ENCODE measurements at places on chromosomes 13 and 19. TPM values are rescaled to one million over a fixed set of nuclear protein-coding genes. Genes with fewer than 3 reads are reported as not detected.

LMO7 gene
- total RNA-seq: 68.1 TPM

DNA sequence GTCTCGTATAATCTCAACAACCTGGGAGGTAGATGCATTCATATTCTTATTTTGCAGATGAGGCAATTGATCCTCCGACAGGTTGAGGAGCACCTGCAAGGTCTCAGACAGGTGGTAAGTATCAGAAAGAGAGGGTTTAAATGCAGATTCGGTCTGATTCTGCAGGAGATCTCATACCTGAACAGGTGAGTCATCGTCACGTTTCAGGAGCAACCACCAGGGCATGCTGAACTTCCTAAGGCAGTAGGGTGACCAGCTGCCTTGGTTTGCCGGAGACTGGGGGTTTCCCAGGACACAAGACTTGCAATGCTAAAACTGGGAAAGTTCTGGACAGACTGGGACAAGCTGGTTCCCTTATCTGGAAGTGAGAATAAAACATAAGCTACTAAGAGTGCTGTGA, 68.8 kb upstream of the TSHZ3 start:
- H3K27ac ChIP-seq: no peak overlapping the region
- no peak overlapping the region for H3K4me3 ChIP-seq
- H3K27me3 ChIP-seq: no peaks in the 10 kb centered on the region
- no peak for DNase-seq

DNA sequence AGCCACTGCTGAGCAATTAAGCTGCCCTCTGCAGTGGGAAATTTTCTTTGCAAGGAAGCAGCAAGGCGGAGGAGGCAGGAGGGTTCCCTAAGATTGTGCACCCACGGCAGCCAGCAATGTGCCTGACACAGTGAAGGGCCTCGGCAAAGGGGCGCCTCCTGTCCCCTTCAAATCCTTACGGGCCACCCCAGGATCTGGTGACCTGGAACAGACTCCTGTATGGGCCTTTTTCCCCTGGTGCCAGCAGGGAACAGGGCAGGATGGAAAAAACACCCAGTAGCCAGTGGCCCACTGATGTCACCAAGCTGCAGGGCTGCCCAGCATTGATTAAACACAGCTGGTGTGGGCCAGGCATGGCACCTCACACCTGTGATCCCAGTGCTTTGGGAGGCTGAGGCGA, 86.7 kb downstream of the GNG7 start:
- no peak overlapping the region for H3K27ac ChIP-seq
- H3K36me3 ChIP-seq: no peaks in the 10 kb centered on the region
- H3K4me3 ChIP-seq: no peak overlapping the region
- H3K4me1 ChIP-seq: peaks cover 42% of the 10 kb centered on the region
- no peaks in the 10 kb centered on the region for H3K27me3 ChIP-seq

DNA sequence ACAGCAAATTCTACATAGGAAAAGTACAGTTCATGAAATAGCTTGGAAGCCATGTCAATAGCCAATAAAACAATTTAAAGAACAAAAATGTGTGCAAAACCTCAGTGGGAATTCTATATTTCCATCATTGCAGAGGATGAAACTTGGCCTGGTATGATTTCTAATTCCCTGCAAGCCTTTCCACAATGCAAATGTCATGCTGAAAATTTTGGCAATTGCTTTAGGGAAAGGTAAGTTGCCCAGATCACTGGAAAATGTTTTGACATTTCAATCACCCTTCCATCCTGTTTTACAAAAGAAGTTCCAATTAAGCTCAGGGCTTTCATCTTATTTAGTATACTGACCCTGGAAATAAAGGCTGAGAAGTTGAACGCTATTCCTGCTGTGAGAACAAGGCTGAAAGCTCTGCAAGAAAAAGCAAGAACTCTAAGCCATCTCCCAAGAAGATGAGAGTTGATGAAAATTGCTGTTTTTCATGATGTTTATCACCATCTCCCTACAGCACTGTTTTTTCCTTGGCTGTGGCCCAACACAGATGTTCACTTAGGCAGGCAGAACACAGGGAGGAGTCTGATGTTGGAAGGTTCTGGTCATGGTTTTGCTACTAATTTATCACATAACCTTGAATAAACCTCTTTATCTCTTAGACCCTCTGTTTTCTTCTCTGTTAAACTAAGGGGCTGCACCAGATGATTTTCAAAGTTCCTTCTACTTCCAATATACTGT, 263.7 kb downstream of the KCTD12 start:
- no peak for DNase-seq
- H3K27me3 ChIP-seq: no peaks in the 10 kb centered on the region
- no peak overlapping the region for H3K27ac ChIP-seq
- no peaks in the 10 kb centered on the region for H3K4me1 ChIP-seq
- H3K36me3 ChIP-seq: no peaks in the 10 kb centered on the region
- no peak overlapping the region for H3K4me3 ChIP-seq

All from naive thymus-derived CD4-positive, alpha-beta T cell (primary cell).